Bone marrow (tissue), 2 donors: ENCODE measurements at places on chromosomes 3 and 15.

- DNase-seq: no peak
These were observed 24.5 kb upstream of the SOX2 start for GRCh38 chr3:181687190-181687589.

- DNase-seq: no peak
These were observed 54.8 kb downstream of the MESD start for GRCh38 chr15:80934761-80935221.

GRCh38 chr3:4814305-4814903, 164.8 kb upstream of the BHLHE40 start:
- DNase-seq: peak; percentile 11

DNA sequence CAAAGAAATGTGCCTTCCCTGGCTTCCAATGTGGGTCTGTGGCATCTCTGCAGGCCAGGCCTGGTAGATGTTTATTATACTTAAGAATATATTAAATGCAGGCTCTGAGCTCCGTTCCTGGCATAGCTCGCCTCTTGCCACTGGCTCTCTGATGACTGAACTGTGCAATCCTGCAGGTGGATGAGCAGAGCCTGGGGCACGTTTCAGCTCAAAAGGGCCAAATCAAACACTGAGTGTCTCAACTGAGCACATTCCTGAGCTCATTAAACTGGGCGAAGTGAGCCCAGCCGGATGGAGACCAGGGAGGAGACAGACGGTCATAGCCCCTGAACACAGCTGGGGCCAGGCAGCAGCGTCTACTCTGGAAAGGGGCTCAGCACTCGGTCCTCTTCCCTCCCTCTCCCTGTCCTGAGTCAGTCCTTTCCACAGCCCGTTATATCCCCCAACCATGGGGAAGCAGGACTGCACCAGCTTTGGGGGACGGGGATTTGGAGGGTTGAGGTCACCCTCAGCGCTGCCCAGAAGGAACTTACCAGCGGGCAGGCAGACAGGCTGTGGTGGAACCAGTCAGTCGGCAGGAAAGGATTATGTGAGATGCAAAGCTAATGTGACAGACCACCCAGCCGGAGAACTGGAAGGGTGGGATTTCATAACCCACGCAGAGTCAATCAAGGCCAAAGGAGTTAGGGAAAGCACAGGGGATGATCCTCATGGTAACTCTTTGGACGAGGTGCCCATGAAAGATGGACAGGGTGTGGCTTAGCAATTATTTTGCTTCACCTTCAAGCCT, 77.4 kb upstream of the ANKRD34C start:
- DNase-seq: no peak

- DNase-seq: no peak
These were observed 22.2 kb downstream of the TMEM43 start for GRCh38 chr3:14147066-14147435.

DNA sequence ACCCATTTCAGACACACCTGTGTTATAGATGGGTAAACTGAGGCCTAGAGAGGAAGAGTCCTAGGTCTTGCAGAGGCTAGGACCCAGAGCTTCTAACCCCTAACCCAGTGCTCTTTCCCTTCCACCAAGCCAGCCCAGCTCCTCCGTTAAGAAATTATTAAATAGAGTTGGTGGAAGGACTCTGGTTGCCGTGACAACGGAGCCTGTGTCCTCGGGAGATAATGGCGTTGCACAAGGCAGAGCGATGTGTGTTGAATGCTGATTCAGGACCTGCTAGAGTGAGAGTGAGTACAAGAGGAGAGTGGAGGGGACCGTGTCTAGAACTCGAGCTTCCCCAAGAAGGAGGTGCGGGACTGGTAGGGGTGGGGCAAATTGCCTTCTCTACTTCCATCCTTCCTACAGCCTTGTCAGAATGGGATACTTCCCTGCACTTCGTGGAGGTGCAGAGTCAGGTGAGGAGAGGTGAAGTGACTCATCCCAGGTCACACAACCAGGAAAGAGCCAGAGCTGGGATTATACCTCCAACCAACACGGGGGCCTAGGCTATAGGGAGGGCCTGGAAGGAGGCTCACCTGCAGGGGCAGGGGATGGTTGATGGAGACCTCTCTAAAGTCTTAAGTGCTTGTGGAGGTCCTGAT, 8.6 kb downstream of the SLC6A1 start:
- no peak for DNase-seq

- DNase-seq: no peak
These were observed 11.6 kb downstream of the IGF2BP2 start for GRCh38 chr3:185813205-185813604.

GRCh38 chr3:129942296-129942695, 32.2 kb upstream of the TRH start:
- DNase-seq: peak; percentile 53

GRCh38 chr3:11558411-11558903, 85.3 kb downstream of the VGLL4 start:
- no peak for DNase-seq

DNA sequence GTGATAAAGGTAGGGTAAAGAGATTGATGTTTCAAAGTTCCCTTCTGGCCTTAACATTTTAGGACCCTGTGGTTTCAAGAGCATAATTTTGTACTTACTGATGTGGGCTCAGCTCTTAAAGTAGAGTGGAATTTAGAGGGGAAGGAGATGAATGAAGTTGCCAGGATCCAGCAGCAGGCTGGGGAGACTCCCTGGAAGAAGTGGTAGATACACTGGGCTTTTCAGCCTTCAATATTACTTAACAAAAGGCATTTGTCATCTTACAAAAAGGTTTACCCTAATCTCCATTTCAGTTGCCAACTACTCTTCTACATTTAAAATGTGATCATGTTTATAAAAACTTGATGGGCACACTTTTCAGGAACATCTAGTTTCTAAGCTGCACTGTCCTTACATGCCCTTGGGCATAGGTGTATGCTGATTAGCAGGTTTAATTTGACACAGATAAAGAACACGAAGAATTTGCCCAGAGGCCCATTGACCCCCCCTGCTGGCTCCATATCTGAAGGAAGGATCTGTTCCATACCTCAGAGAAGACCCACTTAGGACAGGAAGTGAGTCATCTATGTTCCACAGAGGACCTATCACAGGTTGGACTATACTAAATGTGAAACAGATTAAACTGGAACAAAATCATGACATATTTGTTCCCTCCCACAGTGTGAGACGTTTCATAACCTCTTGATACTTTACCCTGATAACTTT, 93.0 kb upstream of the LPP start:
- DNase-seq: no peak

GRCh38 chr3:10602769-10603768, 97.7 kb upstream of the ATP2B2 start:
- no peak for DNase-seq

DNA sequence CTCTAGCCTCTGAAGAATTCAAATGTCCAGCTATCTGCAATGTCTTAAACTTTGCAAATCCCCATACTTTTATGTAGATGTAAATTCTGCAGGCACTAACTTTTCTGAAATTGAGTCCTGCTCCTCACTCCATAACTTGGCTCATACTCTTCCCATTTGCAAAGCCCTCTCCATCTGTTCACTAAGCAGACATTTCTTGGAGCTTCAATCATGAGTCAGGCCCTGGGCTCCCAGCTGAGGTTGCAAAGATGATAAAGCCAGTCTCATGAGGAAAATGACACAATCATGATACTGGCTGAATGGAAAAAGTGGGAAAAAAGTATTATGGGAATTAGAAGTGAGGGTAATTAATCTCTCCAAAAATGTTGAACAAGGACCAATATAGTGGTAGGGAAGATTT, 507.6 kb downstream of the NR2F2 start:
- DNase-seq: no peak

DNA sequence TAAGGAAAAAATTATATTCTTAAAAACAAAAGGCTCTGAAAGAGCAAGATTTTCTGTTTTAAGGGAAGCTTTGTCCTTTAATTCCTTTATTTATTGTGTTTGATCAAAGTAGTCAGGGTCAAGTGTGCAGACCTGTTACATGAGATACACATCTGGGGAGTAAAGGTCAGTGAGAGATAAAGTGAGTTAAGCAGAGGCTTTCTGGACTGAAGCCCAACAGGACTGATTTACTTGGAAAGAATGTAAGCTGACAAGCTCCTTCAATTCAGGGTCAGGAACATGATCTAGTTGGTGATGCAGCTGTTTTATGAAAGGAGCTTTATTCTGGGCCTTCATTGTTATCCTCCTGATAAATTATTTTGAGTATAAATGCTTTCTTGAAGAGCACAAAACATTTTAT, 20.7 kb upstream of the OTOL1 start:
- no peak for DNase-seq

DNA sequence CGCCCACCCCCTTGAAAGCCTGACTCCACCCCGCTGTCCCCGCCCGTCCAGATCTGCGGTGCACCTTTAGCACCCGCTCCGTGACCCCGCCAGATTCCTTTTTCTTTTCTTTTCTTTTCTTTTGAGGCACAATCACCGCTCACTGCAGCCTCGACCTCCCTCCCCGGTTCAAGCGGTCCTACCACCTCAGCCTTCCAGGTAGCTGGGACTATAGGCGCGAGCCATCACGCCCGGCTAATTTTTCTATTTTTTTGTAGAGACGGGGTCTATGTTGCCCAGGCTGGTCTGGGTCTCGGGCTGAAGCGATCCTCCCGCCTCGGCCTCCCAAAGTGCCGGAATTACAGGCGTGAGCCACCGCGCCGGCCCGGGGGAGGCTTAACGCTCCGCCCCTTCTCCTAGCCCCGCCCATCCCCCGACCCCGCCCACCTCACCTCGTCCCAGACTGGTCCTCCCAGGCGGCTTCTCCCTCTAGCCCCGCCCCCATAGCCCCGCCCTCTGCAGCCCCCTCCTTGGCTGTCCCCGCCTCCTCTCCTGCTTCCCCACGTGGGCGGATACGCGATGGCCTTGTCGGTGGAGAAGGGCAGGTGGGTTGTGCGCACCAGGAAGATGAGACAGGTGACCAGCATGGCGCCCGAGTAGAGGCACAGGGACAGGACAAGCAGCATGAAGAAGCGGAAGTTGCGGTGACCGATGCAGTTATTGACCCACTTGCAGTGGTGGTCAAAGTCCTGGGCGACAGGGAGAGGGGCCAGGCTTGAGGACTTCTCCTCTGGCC, 3.2 kb downstream of the ZDHHC19 start:
- no peak for DNase-seq

- peak; percentile 84 for DNase-seq
These were observed 47.6 kb downstream of the TXNRD3 start for GRCh38 chr3:126607214-126607908.

GRCh38 chr3:143315766-143316165, 196.2 kb downstream of the CHST2 start:
- DNase-seq: no peak

DNA sequence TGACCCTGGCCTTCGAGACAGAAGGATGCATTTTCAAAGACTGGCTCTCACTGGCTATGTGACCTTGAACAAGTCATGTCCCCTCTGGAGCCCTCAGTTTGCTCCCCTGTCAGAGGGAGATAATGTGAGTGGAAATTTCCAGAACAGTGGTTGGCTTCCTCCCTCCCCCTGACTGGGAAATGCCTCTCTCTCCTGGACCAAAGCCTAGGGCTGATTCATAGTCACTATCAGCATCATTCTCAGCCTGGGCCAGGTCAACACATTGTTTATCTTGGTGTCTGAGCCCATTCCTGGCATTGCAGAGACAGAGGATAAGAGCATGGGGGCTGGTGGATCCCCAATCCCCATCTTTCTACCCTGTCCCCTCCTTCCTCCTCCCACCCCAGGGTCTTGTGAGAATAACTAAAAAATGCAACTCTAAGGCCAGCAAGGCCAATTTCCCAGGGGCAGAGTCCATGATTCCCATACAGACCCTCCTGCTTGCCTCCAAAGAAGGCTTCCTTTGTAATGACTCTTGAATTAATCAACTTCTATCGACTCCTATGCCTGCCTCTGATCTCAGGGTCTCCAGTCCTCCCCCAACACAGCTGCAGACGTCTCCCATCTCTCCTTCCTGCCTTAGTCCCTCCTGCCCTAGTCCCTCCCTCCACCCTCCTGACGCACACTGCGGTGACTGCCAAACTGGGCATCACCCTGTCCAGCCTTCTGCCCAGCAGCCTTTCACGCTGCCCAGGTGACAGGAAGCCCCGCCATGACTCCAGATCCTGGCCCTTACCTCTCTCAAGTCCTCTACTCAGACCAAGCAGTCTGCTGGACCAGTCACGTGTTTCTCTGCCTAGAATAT, 35.4 kb upstream of the CORO2B start:
- DNase-seq: no peak
